ENCODE measurements at places on chromosomes 12 and 14.

DNA sequence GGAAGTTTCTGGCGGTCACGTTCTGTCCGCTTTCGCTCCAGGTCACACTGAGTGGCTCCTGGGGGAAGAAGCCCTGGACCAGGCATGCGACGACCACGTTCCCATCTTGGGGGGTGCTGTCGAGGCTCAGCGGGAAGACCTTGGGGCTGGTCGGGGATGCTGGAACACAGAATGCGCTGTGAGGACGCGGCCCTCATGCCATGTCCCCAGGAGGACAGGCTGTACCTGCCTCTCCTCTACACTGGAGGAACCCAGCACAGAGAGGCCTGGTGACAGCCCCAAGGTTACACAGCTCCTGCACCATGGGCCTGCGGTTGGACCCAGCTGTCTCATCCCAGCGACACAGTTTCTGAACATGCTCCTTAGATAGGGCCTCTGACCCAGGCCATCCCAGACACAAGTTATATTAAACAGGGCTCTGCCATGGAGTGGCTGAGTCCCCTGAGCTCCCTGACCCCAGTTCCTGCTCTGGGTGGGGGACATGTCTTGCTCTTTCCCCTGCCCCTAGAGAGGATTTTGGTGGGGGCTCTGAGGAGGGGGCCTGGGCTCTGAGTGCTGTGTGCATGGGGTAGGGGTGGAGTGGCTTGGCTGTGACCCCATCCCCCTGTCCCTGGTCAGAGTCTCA is 62.0 kb downstream of the TMEM121 start:
- DNase-seq = no peak

DNA sequence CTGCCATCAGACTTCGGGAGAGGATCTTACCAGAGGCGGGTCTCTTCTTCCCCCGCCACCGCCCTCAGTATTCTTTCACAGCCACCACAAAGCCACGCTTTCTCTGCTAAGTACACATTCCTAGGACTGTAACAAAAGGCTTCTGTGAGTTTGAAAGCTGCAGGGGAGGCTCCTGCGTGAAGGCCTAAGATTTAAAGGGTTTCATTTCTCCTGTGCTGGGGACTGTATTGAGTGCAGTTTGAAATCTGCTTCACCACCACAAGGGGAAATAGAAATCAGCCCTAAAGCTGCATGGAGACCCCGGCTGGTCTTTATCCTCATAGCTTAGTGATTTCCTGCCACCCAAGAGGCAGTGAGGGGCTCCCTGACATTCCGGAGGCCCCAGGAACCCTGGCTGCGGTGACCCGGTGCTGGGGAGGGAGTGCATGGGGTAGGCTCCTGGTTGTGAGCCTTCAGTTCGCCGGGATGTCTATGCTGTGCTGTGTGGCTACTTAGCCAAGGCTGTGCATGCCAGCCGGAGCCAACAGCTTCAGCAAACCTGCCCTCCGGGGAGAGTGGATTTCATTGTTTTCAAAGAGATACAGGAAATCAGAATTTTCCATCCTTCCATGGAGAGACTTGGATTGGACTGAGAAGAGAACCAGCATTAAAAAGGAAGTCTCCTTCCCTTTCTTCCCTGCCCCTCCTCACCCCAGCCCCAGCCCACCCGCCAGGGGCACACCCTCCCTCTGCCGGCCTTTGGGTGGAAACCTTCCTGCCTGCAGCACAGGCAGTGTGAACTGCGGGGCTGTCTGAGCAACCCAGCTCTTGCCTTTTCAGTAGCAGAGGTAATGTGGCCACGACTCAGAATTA is 163.3 kb downstream of the ETV6 start:
- peak; percentile 70 for DNase-seq

DNA sequence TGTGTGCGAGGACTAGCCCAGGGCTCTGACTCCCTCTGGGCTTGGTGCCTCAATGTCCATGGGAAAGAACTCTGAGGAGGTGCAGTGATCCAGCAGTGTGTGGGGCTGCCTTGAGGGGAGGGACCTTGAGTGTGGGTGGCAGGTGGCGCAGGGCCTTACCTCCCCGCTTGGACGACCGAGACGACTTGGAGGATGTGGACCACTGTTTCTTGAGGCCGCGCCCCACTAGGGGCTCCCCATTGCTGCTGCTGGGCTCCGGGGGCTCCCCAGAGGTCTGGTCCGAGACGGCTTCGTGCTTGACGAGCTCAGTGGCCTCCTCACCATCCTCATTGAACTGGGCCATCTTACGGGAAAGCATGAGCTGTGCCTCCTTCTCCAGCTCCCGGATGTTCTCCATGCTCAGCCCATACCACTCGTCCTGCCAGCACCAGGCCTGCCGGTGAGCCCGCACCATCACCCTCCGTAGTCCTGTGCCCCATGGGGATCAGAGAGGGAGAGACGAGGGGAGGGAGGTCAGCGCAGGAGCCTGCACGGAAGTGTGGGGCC is 24.7 kb downstream of the ARL6IP4 start:
- no peak for DNase-seq

- DNase-seq = no peak
Measured at GRCh38 chr14:54818201-54819133, 84.2 kb downstream of the GCH1 start.

GRCh38 chr14:48456051-48456450 is 780.6 kb upstream of the MDGA2 start:
- DNase-seq = no peak

DNA sequence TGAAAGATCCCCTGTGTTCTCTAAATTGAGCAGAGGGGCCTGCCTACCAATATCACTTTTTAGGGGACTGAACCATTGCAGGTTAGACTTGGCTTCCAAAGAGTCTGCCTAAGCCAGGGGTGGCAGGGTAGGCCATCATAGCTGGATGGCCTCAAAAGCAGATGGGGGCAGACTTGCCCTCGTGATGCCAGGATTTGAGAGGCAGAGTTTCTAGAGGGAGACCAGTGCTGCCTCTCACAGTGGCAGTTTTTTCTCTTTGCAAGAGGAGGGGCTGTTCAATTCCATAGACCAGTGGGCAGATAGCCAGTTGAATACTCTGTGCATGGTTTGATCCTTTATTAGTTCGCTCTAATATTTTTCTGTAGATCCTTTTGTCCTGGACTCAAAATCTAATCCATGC is 23.8 kb upstream of the SMCO2 start:
- no peak for DNase-seq

DNA sequence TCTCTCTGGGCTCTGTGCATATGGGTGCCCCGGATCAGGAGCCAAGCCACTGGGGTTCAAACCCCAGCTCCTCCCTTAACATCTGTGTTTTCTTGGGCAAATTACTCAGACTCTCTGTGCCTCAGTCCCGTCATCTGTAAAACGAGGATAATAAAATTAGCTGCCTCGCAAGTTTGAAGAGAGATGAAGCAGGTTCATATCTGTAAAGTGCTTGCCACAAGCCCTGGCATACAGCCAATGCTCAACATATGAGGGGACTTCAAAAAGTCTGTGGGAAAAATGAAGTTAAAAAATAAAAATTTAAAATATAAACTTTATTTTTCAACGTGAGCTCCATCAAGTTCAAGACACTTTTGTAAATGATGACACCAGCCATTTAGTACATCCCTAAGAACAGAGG is 276.7 kb downstream of the FOXN3 start:
- peak; percentile 53 for DNase-seq

- DNase-seq = no peak
Measured at GRCh38 chr14:102929241-102930137, 7.0 kb downstream of the AMN start.

- DNase-seq = no peak
Measured at GRCh38 chr14:44898551-44898950, 63.2 kb downstream of the KLHL28 start.

DNA sequence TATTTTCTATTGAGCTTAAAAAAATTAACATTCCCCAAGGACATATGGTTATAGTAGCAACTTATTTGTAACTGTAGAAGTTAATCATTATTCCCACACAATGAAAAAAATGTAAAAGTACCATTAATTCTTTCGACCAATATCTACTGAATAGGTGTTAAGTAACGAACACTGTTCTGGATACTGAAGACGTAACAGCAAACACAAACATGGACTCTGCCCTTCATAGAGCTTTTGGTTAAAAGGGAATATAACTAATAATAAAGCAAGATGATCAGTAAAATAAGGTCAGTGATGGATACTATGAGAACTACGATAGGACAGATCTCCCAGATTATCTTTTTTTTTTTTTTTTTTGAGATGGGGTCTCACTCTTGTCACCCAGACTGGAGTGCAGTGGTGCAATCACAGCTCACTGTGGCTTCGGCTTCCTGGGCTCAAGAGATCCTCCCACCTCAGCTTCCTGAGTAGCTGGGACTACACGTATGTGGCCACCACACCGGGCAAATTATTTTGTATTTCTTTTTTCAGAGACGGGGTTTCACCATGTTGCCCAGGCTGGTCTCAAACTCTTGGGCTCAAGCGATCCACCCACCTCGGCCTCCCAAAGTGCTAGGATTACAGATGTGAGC is 93.9 kb downstream of the PAWR start:
- DNase-seq = no peak

DNA sequence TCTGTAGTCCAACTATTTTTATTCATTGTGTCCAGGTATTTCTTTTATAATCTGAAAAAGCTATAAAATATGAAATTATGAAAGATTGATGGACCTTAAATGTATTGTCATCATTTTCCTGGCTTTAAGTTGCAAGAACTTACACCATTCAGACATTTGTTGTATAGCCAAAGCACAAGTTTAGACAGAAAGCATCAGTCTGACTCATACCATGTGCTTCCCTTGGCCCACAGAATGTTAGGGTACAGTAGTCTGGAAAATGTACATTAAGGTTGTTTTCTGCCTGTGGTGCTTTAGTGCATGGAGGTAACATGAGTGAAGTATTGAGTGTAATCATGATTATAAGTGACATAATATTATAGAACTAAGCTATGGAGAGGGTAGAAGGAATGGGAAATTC is 1002.5 kb downstream of the BCL11B start:
- no peak for DNase-seq

DNA sequence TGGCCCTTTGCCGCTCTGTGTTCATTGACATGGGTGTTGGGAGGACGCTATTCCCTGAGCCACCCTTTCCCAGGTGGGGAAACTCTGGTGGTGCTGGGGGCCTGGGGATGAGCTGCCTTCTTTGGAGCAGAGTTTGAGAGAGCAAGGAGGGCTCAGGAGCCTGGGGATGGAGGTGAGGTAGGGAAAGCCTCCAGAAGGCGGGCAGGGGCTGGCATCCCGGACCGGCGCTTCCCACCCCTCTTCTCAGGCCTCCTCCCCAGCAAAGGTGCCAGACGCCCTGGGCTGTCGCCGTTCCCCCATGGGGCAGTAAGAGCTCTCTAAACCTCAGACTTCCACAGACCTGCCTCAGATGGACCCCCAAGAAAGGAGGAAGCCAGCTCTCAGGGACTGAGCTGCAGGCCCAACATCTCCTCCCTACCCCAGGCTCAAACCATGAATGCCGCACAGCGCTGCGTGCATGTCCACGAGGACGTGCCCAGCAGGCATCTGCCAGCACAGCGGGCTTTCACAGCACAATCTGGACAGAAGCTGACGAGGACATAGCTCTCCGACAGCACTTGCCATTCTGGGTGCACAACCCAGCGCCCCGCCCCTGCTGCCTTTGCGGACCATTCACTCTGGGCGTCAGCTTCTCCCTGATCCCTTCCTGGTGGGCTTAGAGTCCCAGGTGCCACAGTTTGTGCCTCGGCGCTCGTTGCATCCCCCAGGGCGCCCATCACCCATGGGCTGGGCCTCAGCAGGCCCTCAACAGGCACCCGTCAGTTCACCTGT is 14.9 kb upstream of the TTC7B start:
- no peak for DNase-seq

GRCh38 chr14:55412676-55413075 is 1.0 kb upstream of the ATG14 start:
- DNase-seq = no peak

DNA sequence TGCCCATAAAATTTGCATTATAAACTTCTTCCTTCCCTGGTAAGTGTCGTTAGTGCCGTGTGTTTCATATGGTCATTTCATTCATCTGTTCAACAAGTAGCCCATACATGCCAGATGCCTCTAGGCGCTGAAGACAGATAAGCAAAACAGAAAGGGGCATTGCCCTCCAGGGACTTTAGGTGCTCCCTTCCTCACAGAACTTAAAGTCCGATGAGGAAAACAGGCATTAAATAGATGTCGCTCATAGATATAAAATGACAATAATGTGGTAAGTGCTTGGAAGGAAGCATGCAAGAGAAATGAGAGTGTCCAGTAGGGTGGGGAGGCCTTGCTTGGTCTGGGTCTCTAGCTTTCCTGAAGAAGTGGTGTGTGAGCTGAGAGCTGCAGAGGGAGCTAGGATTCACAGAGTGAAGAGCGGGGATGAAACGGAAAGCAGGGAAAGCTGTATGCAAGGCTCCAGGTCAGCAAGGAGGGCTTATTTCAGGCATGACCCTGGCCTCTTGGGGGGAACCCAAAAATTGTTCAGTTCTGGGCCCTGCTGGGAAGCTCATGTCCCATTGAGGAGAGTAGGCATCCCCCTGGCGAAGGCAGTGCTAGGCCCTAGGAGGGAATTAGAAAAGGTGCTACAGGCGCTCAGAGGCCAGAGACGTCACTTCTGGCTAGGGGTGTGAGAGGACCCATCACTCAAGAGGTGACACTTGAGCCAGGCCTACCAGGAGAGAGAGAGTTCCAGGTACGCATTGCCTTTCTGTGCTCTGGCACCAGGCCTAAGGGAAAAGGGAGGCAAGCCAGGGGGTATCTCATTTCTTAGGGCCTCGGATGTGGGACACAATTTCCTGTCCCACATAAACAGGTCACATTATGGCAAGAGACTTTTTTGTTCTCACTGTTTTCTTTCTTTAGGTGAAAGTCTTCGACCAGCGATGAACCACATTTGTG is 11.9 kb downstream of the UBE3B start:
- no peak for DNase-seq

GRCh38 chr12:54304187-54304810 is 3.5 kb upstream of the NFE2 start:
- DNase-seq = peak; percentile 95

- no peak for DNase-seq
Measured at GRCh38 chr14:82490397-82490796, 956.7 kb upstream of the SEL1L start.

- DNase-seq = no peak
Measured at GRCh38 chr12:2035431-2036055, 17.2 kb upstream of the CACNA1C start.

All from Jurkat, Clone E6-1 (cell line).